Mesendoderm (in vitro differentiated cells): ENCODE measurements at places on chromosomes 6 and 20.

DNA sequence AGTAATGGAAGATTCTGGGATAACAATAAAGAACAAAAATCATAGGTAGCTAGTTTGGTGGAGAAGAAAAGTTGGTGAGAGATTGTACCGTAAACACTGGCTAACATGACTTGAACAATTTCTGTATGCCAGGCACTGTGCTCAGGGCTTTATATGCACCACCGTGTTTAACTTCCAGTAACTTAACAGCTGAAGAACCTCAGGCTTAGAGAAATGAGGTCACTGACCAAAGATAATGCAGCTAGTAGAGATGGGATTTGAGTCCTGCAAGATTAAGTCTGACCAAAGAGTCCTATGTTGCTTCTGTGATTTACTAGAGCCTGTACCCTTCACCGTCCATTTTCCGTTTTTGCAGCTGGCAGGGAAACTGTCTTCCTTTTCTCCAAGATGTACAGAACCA lies 2.7 kb downstream of the CSTF1 start:
- DNase-seq = no peak

GRCh38 chr6:49606721-49607390 lies 29.8 kb downstream of the RHAG start:
- DNase-seq = peak; percentile 70

DNA sequence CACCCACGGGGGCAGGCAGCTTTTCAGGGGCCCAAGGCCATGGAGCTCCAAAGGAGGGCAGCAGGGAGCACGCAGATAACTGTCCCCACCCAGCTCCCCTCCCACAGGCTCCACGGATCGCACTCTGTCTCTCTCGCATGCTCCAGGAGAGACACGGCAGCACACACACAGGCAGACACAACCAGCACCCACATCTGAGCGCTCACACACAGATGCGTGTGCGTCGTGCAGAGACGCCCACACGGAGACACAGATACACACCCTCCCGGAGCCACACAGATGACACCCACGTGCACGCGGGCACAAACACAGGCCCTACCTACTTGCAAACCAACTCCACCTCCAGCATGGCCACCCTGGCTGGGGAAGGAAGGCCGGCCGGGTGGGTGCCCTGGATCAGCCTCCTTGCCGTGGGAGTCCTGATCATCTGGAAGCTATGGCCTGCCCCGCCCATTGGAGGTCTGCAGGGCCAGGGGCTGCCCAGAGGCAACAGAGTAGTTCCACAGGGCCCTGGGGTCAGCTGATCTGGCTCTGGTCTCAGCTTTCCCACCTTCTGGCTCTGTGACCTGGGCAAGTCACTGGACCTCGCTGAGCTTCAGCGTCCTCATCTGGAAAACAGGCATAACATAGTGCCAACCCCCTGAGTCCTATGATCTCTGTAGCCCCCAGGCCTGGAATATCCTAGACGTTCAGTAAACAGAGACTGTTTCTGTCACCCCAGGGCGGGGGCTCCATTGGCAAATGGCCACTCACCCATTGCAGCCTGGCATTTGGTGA lies 31.5 kb downstream of the AAR2 start:
- DNase-seq = no peak

DNA sequence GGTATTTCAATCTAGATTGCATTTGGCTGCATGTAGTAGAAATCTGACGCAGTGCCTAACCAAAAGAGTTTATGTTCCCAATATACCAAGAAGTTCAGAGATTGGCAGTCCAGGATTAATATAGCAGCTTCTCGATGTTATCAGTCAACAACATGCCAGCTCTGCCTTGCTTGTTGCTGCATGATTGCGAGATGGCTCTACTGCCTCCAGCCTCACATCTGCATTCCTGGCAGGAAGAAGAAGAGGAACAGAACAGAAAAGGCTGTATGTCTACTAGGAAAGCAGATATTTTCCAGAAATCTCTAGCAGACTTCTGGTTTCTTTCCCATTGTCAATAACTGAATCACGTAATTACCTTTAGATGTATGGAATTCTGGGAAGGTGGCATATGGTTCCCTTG lies 60.8 kb downstream of the SLC35D3 start:
- no peak for DNase-seq

DNA sequence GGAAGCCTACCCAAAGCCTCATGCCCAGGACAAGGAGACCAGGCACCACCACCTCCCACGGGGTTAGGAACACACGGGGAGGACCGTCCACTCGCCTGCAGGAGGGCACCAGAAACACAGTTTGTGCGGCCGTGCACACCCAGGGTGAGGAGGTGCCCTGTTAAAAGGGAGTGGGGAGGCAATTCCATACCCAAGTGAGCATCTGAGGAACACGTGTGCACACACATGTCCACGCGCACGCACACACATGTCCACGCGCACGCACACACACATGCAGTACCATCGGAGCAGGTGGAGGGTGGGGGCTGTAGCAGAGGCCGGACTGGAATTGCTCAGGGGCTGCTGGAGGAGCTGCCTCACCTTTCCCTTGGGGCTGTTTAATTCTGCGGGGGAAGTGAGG lies 259.4 kb downstream of the TAF4 start:
- DNase-seq = no peak

- peak; percentile 49 for DNase-seq
These were observed 75.9 kb upstream of the HDDC2 start for GRCh38 chr6:125377621-125378020.

DNA sequence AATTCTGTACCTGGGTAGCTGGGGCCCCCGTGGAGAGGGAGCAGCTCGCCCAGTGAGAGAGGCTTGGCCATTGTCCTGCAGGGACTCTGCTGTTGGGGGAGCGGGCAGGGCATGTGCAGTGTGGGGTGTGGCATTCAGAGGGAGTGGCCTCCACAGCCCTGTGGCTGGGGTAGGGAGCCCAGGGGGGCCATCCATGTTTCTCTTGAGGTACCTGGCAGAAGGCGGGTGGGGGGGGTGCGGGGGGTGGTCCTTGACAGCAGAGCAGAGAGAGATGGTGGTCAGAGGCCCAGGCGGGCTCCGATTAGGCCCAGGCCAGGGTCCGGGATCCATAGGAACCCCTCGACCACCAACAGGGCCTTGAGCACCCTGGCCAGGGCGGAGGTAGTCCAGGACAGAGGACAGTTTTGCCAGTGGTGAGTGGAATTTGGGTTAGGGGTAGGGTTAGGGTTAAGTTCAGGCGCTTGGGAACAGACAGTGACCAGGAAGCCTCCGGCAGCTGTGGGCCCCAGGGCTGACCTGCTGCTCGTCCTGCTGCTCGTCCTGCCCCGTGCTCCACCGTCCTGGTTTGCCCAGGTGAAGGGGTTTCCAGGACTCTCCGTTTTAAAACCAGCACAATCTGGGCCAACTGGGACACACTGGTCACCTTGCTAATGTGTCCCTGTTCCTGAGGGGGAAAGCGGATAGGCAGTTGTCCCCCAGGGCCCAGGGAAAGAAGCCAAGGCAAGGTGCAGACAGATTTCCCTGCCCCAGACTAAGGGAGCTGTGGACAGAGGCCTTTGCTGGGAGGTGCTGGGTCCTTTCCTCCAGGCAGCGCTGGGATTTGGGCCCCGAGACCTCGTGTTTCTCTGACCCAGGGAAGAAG lies 24.8 kb upstream of the MYT1 start:
- no peak for DNase-seq

- DNase-seq = no peak
These were observed 27.0 kb downstream of the EDEM2 start for GRCh38 chr20:35120012-35120701.

DNA sequence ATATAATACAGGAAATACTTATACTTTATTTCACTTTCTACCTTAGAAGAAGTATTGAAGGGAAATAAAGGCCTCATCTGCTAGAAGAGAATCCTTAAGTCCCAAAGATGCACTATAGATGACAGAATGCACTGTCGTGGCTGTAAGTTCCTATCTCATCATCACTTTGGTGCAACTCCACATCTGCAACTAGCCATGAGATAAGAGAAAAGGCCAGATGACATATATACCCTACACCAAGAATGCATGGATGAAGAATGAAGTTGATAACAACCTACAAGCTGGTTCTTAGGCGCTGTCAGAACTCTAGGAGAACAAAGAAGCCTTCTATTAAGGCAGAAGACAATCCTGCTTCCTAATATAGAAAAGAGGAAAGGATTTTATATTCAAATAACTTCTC lies 11.6 kb upstream of the PLN start:
- DNase-seq = no peak

- DNase-seq = no peak
These were observed 58.5 kb downstream of the ANKS1A start for GRCh38 chr6:34947561-34947960.

DNA sequence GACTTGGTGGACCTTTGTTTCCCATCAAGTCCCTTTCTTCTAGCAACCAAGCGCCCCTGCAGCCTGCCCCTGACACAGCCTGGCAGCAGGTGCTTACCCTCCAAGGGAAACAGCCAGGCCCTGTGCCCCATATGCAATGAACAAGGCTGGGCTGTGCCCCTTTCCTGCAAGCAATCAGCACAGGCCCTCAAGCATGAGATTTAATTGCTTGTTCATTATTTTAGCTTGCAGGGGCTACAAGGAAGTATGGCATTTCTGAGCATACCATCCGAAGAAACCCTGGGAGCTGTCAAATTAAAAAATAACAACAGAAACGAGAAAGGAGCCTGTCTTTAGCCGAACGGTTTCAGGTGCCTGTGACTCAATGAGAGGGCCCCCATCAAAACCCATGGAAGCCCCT lies 522.9 kb upstream of the ARID1B start:
- no peak for DNase-seq
